ENCODE measurements at places on chromosomes 11 and 22.
A peak's percentile ranks its signal among the peaks of the same experiment; 100 is the strongest.

DNA sequence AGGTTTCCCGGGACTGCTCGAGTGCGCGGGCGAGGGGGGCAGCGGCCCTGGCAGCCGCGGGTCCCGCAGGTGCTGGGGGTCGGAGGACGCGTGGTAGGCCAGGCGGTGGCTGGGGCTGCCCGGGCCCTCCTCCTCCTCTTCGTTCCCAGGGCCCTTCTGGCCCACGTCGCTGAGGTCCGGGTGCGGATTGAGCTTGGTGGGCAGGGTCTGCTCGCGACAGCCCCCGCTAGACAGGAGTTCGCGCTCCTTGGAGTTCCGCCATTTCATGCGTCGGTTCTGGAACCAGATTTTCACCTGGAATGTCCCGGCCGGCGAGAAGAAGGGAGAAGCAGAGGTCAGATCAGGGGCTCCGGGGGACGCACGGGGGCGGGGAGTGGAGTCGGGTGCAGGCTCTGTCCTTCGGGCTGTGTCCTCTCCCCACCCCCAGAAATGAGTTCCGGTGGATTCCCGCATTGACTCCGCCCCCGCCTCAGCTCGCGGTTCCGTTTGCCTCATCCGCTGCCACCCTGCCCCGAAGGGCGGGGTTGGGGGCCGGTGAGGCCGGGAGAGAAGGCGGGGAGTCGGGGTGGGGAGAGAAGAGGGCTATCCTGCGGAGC is 3.9 kb downstream of the DBX1 start:
- peak; percentile 70 for DNase-seq

DNA sequence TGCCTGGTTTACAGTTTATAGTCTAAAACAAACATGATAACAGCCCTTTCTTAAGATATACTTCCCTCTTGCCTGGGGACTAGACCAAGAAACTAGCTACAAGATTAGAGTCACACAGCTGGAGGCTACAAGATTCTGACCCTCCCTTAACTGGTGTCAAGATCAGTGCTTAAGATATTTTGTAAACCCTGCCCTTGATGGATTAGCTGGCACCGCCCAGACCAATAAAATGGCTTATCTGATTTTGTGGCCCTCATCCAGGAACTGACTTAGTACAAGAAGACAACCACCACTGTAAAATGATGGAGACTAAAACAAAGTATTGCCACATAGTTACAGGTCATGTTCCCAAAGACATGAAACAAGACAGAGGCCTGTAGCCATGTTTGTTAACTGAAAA is 53.4 kb downstream of the FAM181B start:
- DNase-seq: no peak

DNA sequence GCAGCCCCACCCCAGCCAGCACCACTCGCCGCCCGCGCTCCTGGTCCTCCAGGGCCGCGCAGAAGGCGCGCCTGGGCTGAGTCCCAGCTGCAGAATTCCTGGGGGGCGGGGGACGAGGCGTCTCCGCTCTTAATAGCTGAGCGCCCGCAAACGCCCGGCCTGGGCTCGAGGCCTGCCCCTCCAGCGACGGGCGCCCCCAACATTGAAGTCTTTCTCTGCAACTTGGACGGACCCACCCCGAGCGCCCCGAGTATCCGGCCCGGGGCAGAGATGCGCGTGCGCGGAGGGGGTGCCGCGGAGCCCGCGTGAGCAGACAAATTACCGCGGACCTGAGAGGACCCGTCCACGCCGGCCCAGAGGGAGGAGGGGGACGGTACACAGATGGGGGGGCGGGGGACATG is 6.7 kb upstream of the SYT7 start:
- DNase-seq: peak; percentile 55

GRCh38 chr22:36435516-36436415 is 45.7 kb downstream of the TXN2 start:
- DNase-seq: peak; percentile 74

- no peak for DNase-seq
These were observed 1.5 kb upstream of the JAML start for GRCh38 chr11:118226296-118226695.

- no peak for DNase-seq
These were observed 26.9 kb downstream of the TPST2 start for GRCh38 chr22:26563022-26563421.

- DNase-seq: no peak
These were observed 1324.5 kb downstream of the LRRC4C start for GRCh38 chr11:40134820-40135570.
